ENCODE measurements at places on chromosomes 7 and 10.

DNA sequence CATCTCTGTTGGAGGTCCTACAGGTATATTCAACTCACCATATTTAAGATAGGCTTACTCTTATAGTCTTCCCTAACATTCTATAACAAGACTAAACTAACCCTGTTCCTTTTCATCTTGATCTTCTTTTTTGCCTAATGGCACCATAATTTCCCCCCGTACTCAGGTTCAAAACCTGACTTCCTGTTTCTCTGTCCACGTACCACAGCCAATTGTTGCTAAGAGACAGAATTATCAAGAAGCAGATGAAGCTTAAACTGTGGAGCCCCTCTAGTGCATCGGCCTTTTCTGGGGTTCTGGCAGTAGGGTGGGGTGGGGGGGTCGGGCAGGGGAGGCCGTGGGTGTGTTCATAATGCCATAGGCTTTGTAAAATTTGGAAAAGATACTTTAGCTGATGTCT is 109.2 kb downstream of the EVX1 start:
- no peak for DNase-seq

- no peak for DNase-seq
Observed at GRCh38 chr7:117193564-117193963, 129.3 kb downstream of the WNT2 start.

- DNase-seq, result no peak
Observed at GRCh38 chr10:8449909-8450308, 395.4 kb downstream of the GATA3 start.

DNA sequence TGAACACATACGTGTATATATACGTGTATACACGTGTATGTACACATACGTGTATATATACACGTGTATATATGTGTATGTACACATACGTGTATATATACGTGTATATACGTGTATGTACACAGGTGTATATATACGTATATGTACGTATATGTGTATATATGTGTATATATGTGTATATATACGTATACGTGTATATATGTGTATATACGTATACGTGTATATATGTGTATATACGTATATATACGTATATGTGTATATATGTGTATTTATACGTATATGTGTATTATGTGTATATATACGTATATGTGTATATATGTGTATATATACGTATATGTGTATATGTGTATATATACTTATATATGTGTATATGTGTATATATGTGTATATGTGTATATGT is 44.3 kb downstream of the CD36 start:
- no peak for DNase-seq

- DNase-seq, result no peak
Observed at GRCh38 chr10:104895981-104896380, 254.9 kb downstream of the SORCS3 start.

GRCh38 chr7:28725911-28726310 is 232.2 kb downstream of the TRIL start:
- DNase-seq, result no peak

- no peak for DNase-seq
Observed at GRCh38 chr7:131950758-131951157, 394.3 kb upstream of the PODXL start.

DNA sequence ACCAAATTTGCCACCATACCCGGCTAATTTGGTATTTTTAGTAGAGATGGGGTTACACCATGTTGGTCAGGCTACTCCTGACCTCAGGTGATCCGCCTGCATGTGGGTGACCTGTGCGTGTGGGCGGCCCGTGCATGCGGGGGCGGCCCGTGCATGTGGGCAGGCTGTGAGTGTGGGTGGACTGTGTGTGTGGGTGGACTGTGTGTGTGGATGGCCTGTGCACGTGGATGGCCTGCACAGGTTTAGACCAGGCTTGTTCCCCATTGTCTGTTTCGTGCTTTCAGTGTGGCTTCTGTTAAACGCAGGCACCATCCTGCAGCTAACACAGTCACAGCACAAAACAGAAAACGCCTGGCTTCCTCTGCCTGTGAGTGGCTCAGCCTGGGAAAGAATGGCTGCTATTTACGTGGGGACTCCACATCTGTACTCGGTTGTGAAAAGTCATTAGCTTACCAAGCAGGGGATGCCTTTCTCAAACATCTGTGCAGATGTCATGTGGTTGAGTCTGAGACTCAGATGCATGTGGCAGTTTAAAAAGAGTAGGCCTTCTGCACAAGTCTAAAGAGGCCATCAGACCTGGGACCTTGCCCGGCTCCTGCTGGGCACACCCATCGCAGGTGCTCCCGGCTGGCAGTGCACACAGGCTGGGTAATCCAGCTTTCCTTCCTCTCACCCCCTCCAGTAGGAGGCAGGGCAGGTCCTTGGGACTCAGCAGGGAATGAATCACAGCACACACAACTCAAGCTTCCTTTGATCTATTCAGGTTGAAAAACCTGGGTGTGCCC is 91.6 kb downstream of the COBL start:
- DNase-seq, result no peak

- DNase-seq, result no peak
Observed at GRCh38 chr10:23096802-23097549, 1.6 kb downstream of the MSRB2 start.

DNA sequence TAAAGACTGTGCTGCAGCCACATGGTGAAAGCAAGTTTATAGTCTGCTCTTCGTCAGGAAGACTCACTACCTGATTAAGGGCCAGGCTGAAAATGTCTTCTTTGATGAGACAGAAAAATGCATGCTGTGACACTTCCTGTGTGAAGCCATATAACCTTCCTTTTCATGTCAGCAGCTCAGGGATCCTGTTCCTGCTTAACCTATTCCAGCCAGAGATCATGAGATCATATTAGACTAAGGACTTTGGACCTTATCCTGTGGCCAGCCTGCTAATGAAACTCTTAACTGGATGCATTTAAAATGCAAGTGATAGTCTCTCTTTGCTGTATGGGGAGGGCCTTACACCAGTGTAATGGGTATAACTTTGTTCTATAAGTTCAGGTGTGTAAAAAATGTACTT is 165.2 kb downstream of the PTEN start:
- no peak for DNase-seq

DNA sequence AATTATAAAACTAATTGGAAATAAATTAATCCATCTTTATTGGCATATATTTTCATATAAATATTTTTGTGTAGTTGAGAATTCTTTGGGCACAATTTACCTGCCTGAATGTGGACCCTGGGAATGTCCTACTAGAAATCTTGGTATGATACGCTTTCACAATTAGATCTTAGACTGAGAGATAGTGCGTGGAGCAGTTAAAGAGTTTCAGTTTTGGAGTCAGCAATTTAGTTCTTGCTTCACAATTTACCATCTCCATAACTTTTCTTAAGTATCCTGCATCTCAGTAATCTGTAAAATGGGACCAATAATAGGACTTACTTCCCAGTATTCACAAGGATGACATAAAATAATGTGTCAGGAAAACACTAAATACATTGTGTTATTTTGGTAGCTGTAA is 2.0 kb downstream of the MTPN start:
- DNase-seq, result no peak

GRCh38 chr7:43590862-43591557 is 8.1 kb downstream of the STK17A start:
- no peak for DNase-seq
